ENCODE measurements at places on chromosomes 4 and X.
A peak's percentile ranks its signal among the peaks of the same experiment; 100 is the strongest.

- no peak for DNase-seq
Measured at GRCh38 chr4:15385928-15386327, 41.9 kb upstream of the C1QTNF7 start.

DNA sequence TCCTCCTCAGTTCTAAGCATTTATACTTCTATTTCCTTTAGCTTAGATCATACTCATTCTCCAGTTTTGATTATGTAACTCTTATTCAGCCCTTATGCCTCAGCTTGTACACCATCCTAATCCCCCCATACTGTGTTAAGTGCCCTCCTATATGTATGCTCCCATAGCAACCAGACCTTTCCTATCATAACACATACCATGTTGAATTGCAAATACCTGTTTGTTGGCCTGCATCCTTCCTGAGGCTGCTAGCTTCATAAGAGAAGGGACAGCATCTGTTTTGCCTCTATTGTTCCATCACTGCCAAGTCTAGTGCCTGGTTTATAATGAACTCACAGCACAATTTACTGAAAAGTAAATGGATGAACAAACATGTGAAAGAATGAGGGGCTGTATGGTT is 443.7 kb downstream of the CENPC start:
- no peak for DNase-seq

- DNase-seq = no peak
Measured at GRCh38 chr4:167930166-167930565, 162.2 kb upstream of the ANXA10 start.

DNA sequence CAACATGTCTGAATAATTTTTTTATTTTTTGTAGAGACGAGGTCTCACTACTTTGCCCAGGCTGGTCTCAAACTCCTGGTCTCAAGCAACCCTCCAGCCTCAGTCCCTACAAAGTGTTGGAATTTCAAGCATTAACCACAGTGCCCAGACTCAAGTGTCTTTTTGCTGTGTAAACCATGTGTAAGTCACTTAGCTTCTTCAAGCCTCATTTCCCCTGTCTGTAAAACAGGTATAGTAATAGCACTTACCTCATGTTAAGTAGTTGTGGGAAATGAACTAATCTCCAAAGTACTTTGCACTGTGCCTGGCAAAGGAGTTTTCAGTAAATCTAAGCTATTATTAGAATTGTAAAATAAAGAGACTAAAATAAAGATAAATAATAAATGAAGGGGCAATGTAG is 35.7 kb downstream of the STBD1 start:
- no peak for DNase-seq

- DNase-seq = no peak
Measured at GRCh38 chr4:120874792-120875774, 47.4 kb downstream of the PRDM5 start.

DNA sequence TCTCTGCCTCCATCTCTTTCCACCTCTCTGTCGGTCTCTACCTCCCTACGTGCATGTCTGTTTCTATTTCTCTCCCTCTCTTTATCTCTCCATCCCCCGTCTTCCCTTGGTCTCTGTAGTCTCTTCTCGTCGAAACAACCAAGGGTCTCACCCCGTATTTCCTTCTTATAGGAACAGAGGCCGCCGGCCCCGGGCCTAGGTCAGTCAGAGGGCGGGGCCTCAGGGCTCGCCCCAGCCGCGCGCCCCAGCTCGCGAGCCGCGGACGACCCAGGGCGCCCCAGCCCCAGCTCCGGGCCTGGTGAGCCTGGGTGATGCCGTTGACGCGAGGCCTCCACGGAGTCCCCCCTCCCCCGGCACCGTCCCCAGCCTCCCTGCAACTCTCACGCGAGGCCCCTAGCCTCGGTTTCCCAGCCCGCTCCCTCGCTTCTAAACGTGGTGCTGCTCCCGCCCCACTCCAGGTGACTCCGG is 6.6 kb downstream of the TIMM17B start:
- no peak for DNase-seq

GRCh38 chrX:106774981-106775380 is 27.5 kb upstream of the TBC1D8B start:
- no peak for DNase-seq

DNA sequence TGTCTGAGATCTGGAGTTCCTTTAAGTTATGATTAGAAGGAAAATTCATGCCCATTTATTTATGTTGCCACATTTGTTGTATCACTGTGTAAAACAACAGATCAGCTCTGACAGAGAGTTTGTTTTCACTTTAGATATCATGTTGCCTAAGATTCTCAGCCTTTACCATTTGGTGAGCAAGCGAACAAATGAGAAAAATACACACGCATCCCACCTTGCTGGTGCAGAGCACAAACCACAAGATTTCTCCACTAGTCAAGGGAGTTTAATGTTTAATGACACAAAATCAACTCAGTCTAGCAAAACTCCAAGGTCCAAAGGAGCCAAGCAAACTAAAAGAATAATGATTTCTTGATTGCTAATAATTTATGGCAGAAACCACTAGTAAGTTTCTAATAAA is 27.7 kb downstream of the FGF5 start:
- DNase-seq = no peak

DNA sequence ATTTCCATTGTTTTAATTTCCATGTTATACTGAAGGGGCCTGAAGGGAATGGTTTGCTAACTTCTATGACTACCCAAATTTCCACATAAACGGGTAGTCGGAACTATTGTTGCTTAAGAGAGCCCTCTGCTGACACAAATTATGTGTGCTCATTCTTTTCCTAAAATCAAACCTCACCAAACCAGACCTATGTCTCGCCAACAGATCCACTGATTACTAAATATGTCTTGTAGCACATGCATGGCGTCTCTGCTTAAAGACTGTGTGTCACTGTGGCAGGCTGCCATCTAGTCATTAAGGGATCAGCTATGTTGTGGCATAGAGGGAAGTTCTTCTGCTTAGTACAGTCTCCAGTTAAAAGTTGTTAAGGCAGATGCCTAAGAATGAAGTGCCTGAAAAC is 25.1 kb downstream of the PIR start:
- DNase-seq = peak; percentile 57

DNA sequence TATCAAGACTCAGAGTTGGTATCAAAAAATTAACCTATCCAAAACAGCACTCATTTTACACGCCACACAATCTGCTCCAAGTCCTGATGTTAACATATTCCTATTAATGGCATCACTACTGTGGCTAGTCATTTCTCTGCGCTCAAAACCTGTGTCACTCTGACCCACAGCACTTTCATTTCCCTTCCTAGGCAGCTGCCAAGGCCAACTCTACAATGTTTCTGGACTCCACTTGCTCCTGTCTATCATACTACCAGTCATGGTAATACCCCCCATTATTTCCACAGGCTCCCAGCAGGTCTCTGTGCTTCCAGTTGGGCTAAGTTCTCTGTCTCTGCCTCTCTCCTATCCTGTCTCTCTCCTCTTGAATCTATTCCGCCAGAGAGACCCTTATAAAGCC is 323.6 kb downstream of the NR3C2 start:
- DNase-seq = no peak

DNA sequence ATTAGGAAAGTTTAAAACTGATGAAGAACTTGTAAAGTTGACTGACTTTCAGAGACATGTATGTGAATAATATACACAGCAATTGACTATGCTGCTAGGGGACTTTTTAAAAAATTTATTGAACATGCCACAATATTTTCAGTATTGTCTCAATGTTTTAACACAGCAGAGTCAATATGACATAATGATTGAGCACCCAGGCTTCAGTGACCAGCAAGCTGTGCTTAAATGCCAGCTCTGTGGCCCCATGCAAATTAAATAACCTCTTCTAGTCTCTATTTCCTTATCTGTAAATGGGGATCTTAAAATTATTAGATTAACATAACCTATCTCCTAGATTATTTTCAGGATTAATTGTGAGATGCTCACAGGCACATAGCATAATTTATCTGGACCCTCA is 56.8 kb upstream of the TXK start:
- DNase-seq = no peak

DNA sequence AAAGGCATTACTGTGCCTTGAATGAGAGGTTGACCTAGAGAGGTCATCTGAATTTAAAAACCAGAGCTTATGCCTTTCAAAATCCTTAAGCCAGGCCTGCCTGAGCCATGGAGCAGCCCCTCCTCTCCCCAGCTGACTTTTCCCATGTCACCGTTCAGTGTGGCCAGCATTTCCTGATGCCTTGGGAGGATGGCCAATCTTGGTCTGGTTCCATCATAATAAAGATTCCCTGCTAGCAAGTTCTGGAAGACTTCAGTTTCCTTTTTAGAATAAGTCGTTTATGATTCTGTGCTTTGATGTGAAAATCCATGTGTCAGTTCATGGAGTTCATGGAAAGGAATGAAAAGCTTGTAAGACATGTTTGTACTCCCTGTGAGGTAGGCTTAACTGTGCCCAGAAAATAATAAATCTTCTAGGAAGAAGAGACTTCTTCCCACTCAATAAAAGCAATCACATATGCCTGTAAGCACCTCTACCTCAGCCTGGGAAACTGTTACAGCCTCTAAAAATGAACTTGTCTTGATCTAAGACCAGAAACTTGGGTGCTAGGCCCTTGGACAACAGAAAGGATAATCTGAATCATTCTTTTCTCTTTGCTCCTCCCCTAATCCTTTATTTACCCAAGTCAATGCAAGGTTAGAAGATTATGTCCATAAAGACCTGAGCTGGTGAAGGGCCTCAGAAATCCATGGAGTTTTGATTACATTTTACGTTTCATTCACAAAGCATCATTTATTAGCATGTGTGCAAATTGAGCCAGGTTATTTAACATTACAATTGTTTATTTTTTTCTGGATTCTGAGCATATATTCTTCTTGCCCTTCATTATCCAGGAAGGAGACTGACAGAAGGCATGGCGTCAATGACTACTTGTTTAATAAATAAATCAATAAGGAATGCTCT is 84.0 kb upstream of the TBC1D9 start:
- DNase-seq = peak; percentile 29

DNA sequence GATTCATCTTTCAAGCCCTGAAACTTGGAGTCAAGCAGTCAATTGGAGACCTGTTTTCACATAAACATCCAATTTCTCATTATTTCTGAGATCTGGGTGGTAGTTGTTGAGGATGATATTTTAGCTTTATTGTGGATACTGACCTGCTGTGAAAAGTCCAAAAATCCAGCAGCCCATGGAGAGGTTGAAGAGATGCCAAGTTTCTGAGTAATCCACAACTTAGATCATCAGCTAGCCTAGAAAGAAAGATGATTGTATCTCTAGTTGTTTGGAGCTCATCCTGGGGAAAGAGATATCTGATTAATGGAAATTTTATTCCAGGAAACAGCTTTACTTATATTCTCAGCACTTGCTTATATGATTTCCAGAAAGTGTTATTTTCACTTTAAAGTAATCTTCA is 48.6 kb upstream of the DCX start:
- DNase-seq = no peak

GRCh38 chr4:77600521-77601451 is 4.8 kb upstream of the CXCL13 start:
- peak; percentile 31 for DNase-seq

GRCh38 chrX:85573801-85574200 is 194.3 kb upstream of the POF1B start:
- DNase-seq = no peak
